Testis (tissue), 5 donors: ENCODE measurements at places on chromosomes 6 and 20. TPM values are rescaled to one million over a fixed set of nuclear protein-coding genes. Genes with fewer than 3 reads are reported as not detected.

ZC3H12D gene
- 0.61 TPM for polyA plus RNA-seq

HCRTR2 gene
- polyA plus RNA-seq, result 0.50 TPM

E2F1 gene
- 16.9 TPM for polyA plus RNA-seq

RBM24 gene
- 8.9 TPM for polyA plus RNA-seq

PACSIN1 gene
- 2.1 TPM for polyA plus RNA-seq
